ENCODE measurements at places on chromosomes 1 and 21.

- DNase-seq: no peak
These were observed 11.0 kb downstream of the ORC1 start for GRCh38 chr1:52393174-52393573.

- DNase-seq: no peak
These were observed at the start of gene CACYBP for GRCh38 chr1:174999936-175000696. Gene CACYBP (plus strand): TSS chr1:174999947. CDS start chr1:175000181, 234 bp downstream.

- no peak for DNase-seq
These were observed 87.0 kb downstream of the C4BPA start for GRCh38 chr1:207191061-207191460.

GRCh38 chr1:175409938-175410337 is 217.4 kb upstream of the KIAA0040 start:
- no peak for DNase-seq

GRCh38 chr1:151945725-151946722 is 36.7 kb upstream of the THEM4 start:
- DNase-seq: peak; percentile 41

DNA sequence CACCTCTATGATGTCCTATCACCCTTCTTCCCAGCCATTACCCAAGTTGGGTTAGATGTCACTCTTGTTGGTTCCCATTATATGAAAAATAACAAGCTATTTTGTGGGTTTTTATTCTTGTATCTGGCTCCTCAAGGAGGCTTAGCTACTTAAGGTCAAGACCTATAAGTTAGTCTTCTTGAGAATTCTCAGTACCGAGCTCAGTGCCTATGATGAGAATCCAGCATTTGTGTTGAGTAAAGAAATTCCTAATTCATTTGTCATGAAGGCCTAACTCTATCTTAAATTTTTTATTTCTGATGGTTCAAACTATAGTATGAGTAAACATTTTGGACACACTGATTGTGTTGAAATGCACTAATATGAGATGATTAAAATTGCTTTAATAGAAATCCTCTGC is 15.9 kb downstream of the NUF2 start:
- DNase-seq: no peak

DNA sequence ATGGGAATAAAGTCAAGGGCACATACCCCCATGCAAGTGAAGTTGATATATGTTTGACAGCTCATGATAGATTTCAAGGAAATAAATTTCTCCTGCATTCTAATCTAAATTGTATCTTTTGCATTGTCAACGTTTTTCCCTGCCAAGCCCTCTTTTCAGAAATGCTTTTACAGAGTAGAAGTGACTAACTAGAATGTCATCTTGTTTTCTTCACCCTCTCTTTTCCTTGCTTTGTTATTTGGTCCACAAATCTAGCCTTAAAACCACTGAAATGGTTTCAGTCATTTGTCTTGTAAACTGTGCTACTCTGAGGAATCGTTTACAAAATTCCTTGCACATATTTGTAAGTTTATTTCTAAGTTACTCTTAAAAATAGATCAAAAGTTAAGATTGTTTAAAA is 600.8 kb upstream of the CXADR start:
- no peak for DNase-seq

GRCh38 chr1:206590025-206590758 is 22.1 kb downstream of the EIF2D start:
- no peak for DNase-seq

GRCh38 chr1:160731990-160732389 is 7.1 kb upstream of the SLAMF7 start:
- no peak for DNase-seq

DNA sequence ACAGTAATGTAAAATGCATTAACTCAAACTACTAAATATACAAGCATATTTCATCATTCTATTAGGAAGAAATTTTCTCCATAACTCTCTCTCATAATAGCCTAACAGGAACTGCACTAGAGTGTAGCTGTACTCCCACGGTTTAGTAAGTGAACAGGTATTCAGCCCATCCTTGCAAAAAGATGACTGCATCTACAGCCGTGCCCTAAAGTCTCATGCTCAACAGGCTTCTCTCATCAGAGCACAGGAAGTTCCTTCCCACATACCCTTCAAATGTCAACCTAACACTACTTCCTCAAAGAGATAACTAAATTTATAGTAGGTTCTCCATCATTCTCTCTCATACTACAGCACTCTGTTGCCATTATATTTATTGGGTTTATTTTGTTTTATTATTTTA is 251.6 kb downstream of the AKT3 start:
- DNase-seq: no peak

DNA sequence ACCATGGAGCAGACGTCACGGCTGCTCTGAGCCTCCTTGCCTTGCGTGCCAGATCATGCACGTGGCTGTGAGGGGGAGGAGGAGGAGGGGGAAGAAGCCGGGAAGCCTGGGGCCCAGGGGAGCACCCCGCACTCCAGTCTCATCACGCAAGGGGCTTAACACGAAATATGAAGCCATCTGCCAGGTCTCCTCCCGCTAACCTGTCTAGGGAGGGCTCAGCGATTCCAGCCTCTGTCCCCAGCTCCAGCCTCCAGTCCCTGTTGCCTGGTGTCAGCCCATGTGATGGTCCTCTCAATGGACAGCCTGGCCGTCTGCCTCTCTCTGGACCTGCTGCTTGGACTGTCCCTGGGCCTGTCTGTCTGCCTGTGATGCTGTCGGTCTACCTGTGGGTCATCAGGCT is 22.5 kb upstream of the C1QA start:
- no peak for DNase-seq

GRCh38 chr1:67463298-67463955 is 33.2 kb upstream of the SERBP1 start:
- no peak for DNase-seq

DNA sequence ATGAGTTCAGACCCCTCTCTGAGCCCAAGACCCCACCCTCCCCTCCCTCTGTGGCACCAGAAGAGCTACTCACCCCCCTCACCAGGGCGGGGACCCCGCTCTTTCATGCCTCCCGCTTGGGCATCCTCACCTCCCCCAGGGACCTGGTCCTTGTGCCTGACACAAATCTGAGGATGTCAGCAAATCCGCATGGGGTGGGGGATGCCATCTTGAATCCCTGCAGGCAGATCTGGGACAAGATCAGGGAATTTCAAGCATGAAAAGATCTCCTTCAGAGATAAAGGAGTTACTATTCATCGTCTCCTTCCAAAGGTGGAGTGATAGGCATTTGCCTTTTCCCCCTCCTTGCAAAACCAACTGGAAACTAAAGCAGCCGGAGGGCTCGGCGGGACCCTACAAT is 81.1 kb downstream of the DISP3 start:
- DNase-seq: no peak

GRCh38 chr1:209040351-209040750 is 543.2 kb upstream of the CAMK1G start:
- DNase-seq: no peak

GRCh38 chr1:160251687-160252526 is 10.4 kb downstream of the DCAF8 start:
- DNase-seq: no peak
